Endothelial cell of umbilical vein (primary cell): ENCODE measurements at places on chromosomes 12 and 14. TPM values are rescaled to one million over a fixed set of nuclear protein-coding genes. Genes with fewer than 3 reads are reported as not detected.

NANOG gene
- total RNA-seq: not detected in 2 replicates

AEBP2 gene
- 42.2 and 45.1 TPM in 2 replicates for total RNA-seq

DNA sequence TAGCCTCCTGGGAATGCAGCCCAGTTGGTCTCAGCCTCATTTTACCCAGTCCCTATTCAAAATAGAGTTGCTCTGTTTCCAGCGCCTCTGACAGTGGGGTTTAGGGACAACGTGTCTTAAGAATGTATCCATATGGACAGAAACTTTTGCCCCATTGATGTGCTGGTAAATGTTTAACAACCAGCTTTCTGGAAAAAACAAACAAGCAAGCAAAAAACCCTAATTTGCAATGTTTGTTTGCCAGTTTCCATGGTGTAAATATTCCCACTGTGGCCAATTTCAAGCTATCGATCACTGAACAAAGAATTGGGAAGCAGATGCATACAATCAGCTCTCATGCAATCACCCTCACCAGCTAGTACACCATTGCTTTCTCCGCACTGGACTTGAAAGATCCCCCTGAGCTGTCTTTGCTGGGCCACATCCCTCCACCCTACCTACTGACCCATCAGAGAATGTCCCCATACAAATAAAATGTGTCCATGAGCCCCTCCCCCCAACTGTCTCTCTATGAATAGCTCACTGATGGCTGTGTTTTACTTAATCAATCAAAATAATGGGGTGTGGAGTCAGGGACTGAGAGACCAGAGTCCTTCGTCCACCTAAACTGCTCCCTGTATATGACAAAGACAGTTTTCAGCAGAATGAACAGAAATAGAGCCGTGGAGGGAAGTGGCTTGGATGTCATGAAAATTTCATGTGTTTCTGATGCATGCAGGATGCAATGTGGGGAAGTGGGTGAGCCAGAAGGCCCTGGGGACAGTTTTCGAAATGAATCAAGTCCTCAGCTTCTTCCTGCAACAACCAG is 40.8 kb downstream of the CCDC60 start:
- no peaks in the 10 kb centered on the region for H3K4me1 ChIP-seq
- H3K27me3 ChIP-seq: no peaks in the 10 kb centered on the region
- H3K4me3 ChIP-seq: no peak overlapping the region
- no peak for DNase-seq
- no peak overlapping the region for H3K27ac ChIP-seq

DNA sequence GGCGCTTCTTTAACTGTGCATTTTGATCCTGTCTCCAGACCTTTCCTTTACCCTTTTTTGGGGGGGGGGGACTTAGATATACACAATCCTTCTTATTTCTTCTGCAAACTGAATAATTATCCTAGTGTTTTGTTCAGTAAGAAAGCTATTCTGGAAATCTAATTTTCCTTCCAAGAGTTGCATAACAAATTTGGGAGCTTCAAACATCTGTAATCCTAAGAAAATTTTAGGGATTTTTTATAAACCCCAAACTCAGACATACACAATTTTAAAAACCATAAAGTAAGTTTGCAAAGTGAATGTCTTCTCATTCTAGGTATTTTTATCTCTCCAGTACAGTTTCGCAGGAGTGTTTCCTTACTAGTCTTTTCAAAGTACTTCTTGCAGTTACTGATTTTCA is 182.7 kb upstream of the E2F7 start:
- H3K4me3 ChIP-seq: no peak overlapping the region
- H3K27ac ChIP-seq: no peak overlapping the region
- H3K4me1 ChIP-seq: no peaks in the 10 kb centered on the region
- H3K27me3 ChIP-seq: peaks cover 7% of the 10 kb centered on the region

GRCh38 chr14:96173636-96174475 is 30.8 kb upstream of the BDKRB2 start:
- no peaks in the 10 kb centered on the region for H3K36me3 ChIP-seq
- no peaks in the 10 kb centered on the region for H3K4me1 ChIP-seq
- no peak overlapping the region for H3K27ac ChIP-seq
- H3K4me3 ChIP-seq: no peak overlapping the region

DNA sequence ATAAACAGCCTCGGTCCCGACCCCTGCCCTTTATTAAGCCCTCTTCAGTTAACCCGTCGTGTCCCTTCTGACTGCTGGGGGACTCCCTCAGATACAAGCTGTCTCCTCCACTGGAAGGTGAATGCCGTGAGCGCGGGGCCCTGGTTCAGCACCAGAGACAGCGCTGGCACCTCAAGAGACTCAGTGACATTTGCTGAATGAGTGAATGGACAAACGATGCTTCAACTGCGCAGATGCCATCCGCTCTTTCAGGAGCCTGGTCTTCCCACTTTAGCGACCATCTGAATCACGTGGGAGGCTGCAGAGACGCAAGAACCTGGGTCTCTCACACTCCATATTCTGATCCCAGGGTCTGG is 92.6 kb upstream of the SFSWAP start:
- no peaks in the 10 kb centered on the region for H3K36me3 ChIP-seq
- no peaks in the 10 kb centered on the region for H3K27me3 ChIP-seq
- no peak for DNase-seq
- no peak overlapping the region for H3K27ac ChIP-seq
- no peak overlapping the region for H3K4me3 ChIP-seq

LRRC9 gene
- not detected in 2 replicates for total RNA-seq
